Activated B cell treated with CpG ODN at 0.5 μM for 24 hours (primary cell): ENCODE measurements at places on chromosomes 2 and 18. TPM values are rescaled to one million over a fixed set of nuclear protein-coding genes. Genes with fewer than 3 reads are reported as not detected.

The EFR3B gene
- total RNA-seq, result 0.07 and 0.10 TPM in 2 replicates

DNA sequence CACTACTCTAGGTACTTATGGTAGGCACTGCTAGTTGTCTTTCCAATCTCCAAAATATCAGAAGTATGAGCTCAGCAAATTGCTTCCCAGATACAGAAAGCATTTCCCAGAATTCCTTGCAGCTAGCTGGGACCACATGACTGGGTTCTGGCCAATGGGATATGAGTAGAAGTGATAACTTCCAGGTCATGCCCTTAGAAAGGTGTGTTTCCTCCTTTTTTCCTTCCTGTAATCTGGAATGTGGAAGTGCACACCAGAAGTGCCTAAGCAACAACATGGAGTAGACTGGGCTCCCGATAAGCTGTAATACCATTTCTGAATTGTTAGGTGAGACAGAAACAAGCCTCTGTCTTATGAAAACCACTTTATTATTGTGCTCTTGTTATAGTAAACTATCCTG lies 279.8 kb downstream of the ZNF385B start:
- no peaks in the 10 kb centered on the region for H3K36me3 ChIP-seq
- H3K27ac ChIP-seq, result no peak overlapping the region
- H3K4me1 ChIP-seq, result no peaks in the 10 kb centered on the region
- H3K27me3 ChIP-seq, result no peaks in the 10 kb centered on the region
- DNase-seq, result no peak

The ZNF521 gene
- 0.16 and 0.61 TPM in 2 replicates for total RNA-seq

The TCF23 gene
- total RNA-seq, result 0.07 TPM in 1 of 2 replicates, not detected in the other

The ASB18 gene
- not detected in 2 replicates for total RNA-seq

- H3K4me1 ChIP-seq, result peaks cover 12% of the 10 kb centered on the region
- peak; percentile 28 for DNase-seq
- peak overlapping the region; percentile 83 for H3K4me3 ChIP-seq
- H3K36me3 ChIP-seq, result no peaks in the 10 kb centered on the region
- peaks cover 29% of the 10 kb centered on the region for H3K27me3 ChIP-seq
Observed at GRCh38 chr2:202035089-202035940, 1.7 kb downstream of the FZD7 start.

The ANKRD29 gene
- total RNA-seq, result not detected in 2 replicates

- H3K27me3 ChIP-seq, result no peaks in the 10 kb centered on the region
- no peak for DNase-seq
- no peak overlapping the region for H3K4me3 ChIP-seq
- H3K4me1 ChIP-seq, result no peaks in the 10 kb centered on the region
- no peaks in the 10 kb centered on the region for H3K36me3 ChIP-seq
- H3K27ac ChIP-seq, result no peak overlapping the region
Observed at GRCh38 chr2:185372188-185372587, 366.4 kb upstream of the FSIP2 start.

DNA sequence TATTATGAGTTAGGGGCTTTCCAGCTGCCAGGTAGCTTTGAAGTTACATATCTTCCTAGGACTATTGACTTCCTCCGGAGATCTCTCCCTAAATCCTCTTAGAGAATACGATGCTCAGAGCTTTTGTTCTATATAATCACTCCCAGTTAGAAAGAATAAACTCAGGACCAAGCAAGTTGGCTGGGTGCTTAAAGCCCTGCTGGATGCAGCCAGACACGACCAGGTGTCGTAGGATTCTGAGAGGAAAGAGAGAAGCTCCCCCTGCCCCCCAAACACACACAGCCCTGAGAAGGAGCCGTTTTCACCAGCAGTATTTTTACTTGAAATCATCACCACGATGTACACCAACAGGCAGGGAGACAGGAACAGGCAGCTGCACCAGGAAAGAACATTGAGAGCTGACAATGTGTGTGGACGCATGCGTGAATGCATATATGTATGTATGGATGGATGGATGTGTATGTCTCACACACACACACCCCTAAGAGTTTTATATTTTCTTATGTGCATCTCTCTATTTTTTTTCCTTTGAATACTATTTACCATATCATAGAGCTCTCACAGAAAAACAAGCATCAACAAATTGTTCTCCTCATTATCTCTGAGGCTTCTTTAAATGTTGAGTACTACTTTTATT lies 382.6 kb downstream of the EPHA4 start:
- no peaks in the 10 kb centered on the region for H3K4me1 ChIP-seq
- H3K27me3 ChIP-seq, result peaks cover 11% of the 10 kb centered on the region
- no peak overlapping the region for H3K4me3 ChIP-seq
